ENCODE measurements at places on chromosomes 4 and X.

DNA sequence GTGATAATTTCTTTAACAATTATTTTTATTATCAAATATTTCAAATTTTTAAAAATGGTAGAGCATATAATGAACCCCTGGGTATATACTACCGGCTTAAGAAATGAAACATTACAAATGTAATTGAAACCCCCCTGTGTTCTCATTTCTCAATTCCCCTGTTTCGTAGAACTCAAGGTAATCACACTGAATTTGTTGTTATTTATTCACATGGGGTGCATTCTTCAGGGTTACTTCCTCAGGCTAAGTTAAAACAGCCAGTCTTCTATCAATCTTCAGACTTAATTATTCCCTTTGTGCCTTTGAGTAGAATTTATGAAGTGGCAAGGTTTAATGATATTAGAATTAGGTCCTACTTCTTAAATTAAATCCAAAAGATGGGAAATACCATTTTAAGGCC is 128.2 kb downstream of the ANAPC10 start:
- DNase-seq: no peak

GRCh38 chr4:183610613-183611012 is 48.4 kb downstream of the RWDD4 start:
- no peak for DNase-seq

GRCh38 chrX:103733017-103733416 is 22.3 kb downstream of the TMEM31 start:
- no peak for DNase-seq

- DNase-seq: no peak
These were observed 618.1 kb downstream of the PPP4R3C start for GRCh38 chrX:26845056-26845455.

GRCh38 chr4:148344941-148345340 is 97.3 kb downstream of the NR3C2 start:
- DNase-seq: no peak

GRCh38 chrX:68060506-68061205 is 372.6 kb downstream of the OPHN1 start:
- DNase-seq: no peak
